ENCODE measurements at places on chromosomes 3 and 15.
A peak's percentile ranks its signal among the peaks of the same experiment; 100 is the strongest.

DNA sequence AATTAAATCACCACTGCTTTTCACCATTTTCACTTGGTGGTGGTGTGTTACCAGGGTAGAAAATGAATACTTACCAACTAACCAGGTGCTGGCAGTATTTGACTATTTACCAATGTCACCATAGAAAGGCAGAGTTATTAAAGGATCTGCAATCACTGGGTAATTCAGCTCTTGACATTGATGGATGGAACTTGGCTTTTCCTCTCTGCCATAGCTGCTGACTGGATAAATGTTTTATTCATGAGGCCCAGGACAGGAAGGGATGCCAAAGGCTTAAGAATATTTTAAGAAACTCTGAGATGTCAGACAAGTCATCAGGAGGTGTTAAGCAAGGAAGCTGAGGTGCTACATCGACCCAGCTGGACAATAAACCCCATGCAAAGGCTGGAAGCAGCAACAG is 495.5 kb upstream of the CFAP20DC start:
- peak; percentile 16 for DNase-seq

GRCh38 chr3:143972155-143972504 is 507 bp downstream of the DIPK2A start:
- no peak for DNase-seq

DNA sequence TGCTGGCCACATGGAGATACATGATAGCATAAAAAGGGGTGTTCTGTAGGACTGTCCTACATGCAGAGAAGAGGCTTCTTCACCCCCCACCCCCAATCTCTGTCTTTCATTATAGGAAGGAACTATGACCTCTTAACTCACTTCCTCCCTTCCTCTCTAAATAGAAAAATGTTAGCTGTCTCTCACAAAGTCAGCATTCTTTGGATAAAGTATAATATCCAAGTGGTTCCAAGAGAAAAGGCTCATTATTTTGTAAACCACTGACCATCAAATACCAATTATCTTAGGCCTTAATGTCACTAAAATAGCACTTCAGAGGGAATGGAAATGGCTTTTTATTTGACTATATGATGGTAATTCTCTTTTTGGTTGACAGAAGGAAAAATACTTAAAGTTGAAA is 95.3 kb upstream of the SLC2A2 start:
- no peak for DNase-seq

- no peak for DNase-seq
Observed at GRCh38 chr3:164526250-164526649, 552.0 kb downstream of the SI start.

GRCh38 chr3:108513961-108514360 is 3.6 kb upstream of the MYH15 start:
- DNase-seq = peak; percentile 41

DNA sequence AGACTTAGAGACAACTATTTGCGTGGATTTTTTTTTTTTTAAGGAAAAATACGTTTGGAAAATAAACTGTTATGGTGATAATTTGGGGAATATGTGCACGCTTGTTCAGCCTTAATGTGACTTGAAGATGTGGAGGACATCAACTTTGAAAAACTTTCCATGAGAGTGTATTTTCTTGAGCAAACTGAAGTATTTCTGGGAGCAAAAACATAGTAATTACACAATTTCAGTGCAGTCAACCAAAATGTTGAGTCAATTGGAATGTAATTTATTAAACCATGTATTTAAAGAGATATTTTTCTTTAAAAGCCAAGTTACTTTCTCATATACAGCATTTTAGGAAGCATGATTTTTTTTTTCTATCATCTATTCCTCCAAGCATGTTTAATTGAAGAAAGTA is 80.3 kb upstream of the FLNB start:
- no peak for DNase-seq

DNA sequence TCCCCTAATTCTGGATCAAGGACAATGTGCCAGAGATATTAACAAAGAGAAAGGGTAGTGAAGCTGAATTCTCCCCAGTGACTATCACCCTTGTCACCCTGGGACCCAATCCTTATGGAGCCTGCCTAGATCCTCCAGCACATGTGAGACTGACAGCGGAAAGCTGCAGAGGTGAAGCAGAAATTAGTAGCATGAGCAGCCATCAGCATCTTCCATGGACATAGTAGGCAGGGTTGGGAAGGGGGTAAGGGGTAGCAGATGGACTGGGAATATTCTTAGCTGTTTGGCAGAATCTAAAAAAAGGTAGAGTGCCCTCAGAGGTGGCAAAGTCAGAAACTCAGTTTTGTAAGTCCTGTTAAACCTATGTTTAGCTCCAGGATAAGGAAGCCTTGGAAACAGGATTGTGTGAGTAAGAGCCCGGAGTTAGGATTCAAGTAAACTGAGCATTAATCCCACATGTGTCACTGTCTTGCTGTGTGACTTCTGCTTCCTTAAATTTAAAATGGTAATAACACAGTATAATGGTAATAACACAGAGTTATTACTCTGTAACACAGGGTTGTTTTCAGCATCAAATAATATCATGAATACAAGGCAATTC is 14.5 kb downstream of the GOLIM4 start:
- DNase-seq = peak; percentile 51

DNA sequence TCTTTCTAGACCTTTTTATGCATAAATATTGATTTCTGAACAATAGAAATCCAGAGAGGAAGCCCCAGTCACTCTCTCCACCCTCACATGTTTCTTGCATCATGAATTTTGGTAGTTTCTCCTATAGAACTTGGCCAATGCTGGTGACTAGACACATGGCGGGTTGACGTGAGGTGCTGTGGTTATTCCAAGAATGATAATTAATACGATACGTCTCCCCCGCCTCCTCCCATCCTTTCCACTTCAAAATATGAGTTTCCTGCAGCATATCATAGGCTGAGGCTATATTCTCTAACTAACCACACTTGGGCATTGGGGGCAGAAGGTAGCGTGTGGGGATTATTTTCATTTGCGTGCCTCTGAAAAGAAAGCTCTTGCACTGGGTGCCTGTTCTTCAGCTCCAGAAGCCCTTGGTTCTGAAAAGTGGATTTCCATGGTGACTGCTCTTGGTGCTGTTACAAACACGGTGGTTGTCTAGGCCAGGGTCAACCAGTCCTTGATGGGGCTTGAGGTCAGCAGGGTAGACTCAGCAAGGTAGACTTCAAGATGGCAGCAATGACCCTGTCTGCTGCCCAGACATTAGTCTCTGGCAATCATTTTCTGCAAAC is 5.3 kb downstream of the TNFSF10 start:
- DNase-seq = peak; percentile 39

GRCh38 chr15:29613951-29614382 is 208.3 kb downstream of the TJP1 start:
- peak; percentile 6 for DNase-seq

DNA sequence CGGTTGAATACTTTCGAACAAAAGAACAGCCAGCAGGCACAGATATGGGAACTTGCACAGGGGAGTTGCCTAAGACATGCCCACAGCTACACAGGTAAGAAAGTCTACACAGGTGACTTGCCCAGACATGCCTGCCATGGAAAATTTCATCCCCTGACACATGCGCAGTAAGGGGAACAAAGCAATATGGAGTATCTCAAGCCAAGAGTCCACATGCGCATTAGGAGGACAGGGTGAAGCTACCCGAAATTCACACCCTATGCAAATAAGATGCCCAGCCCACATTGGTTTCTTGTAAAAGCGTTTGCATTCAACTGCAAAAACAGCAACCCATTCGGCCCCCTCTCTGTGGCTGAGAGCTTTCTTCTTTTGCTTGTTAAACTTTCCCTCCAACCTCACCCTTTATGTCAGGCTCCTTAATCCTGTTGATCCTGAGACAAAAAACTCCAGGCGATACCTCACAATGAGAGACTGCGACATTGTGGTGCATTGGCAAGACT is 49.3 kb upstream of the TRPM1 start:
- DNase-seq = peak; percentile 97

- peak; percentile 35 for DNase-seq
Observed at GRCh38 chr15:80996247-80996646, 4.5 kb upstream of the TLNRD1 start.

- peak; percentile 8 for DNase-seq
Observed at GRCh38 chr3:152317956-152318355, 49.2 kb downstream of the MBNL1 start.

DNA sequence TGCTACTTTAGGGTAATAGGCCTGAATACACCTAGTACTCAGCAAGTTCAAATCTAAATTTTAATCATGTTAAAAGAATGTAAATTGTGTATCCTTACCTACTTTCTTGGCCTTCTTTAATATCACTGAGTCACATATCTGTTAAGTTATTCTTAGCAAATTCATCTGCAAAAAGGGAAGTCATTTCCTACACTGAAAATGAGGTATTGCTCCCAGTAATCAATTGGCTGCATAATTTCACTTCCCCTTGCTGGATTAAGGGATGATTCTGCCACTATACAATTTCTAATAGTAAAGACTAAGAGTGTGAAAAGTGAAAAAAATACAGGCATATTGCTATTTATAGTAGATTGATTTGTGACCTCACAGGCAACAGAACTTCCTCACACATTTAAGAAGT is 47.8 kb downstream of the CCDC54 start:
- DNase-seq = no peak

DNA sequence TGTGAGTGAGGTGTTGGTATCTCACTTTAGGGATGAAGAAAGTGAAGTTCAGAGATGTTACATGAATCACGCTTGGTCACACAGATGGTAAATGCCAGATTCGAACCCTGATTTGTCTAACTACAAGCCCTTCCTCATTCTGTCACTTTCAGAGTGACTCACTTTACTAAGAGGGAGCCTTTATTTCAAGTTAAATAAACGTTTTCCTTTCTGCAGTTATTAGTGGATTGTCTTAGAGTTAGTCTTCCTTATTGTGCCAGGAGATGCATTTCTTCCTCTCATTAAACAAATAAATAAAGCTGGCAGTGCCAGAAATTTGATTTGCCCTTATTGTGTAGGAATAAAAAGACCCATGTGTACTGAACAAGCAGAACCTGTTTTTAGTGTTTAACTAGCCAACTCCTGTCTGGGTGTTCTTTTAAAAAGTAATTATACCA is 162.5 kb downstream of the AKAP13 start:
- peak; percentile 67 for DNase-seq

DNA sequence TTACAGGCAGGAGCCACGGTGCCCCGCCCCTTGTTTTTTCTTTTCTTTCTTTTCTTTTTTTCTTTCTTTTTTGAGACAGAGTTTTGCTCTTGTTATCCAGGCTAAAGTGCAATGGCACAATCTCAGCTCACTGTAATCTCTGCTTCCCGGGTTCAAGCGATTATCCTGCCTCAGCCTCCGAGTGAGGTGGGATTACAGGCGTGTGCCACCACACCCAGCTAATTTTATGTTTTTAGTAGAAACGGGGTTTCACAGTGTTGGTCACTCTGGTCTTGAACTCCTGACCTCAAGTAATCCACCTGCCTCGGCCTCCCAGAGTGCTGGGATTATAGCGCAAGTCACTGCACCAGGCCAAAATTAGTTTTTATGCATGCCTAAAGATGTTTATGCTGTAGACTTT is 2.5 kb downstream of the RPL35A start:
- no peak for DNase-seq

- no peak for DNase-seq
Observed at GRCh38 chr3:54759166-54759565, 168.7 kb downstream of the LRTM1 start.

DNA sequence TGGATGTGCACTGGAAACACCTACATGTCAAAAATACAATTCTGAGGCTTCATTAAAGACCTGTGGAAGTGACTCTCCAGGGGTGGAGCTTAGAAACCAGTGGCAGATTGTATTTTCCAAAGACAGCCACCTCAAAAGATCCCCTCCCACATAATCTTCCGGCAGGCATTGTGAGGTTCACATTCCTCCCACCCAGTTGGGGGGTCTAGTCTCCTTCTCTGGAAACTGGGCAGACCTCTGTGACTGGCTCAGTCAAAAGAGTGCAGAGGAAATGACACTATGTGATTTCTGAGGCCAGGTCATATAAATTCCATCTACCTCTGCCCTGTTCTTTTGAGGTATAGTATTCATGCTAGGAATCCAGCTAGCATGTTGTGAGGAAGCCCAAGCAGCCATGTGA is 1.9 kb upstream of the CFAP92 start:
- DNase-seq = no peak

GRCh38 chr3:196975349-196975748 is 6.7 kb upstream of the PIGZ start:
- DNase-seq = no peak

DNA sequence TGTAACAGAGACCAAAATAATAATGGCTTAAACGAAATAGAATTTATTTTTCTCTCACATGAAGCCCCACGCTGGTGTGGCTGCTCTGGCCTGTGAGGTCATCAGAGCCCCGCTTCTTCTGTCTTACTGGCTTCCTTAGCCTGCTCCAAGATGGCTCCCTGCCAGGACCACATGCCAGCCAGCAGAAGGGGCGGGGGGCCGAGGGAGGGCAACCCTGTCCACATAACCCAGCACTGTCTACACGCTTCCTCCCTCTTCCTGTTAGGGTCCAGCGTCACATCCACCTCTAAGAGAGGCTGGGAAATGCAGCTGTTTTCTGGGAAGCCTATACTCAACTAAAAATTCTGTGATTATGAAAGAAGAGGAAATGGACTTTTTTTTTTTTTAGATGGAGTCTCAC is 107.9 kb upstream of the DLG1 start:
- DNase-seq = no peak

DNA sequence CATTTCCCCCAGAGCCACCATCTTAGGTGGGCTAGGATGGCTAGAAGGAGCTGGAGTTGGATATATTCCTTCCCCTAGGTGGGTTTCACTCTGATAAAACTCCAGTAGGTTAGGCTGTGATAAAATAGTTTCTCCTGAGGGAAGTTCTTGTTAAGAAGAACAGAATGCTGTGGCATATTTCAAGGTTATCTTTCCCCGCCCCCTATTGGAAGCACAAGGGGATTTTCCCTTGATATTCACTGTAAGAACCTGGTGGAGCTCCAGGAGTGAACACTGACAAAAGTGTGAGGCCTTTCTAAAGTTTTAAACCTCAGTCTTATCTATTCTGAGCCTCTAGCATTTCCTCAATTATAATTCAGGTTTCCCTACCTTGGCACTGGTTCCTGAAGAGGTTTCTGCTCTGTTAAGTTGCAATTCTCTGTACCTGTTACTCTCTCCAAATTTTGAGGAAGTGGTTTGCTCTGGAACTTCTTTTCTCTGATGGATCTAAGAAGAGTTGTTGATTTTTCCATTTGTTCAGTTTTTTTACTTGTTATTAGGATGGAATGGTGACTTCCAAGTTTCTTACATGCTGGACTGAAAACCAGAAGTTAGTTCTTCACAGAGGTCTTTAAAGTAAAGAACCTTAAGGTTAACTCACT is 113.5 kb downstream of the GMPS start:
- no peak for DNase-seq

All from epithelial cell of esophagus (primary cell).